ENCODE measurements at places on chromosomes 3 and 15.

DNA sequence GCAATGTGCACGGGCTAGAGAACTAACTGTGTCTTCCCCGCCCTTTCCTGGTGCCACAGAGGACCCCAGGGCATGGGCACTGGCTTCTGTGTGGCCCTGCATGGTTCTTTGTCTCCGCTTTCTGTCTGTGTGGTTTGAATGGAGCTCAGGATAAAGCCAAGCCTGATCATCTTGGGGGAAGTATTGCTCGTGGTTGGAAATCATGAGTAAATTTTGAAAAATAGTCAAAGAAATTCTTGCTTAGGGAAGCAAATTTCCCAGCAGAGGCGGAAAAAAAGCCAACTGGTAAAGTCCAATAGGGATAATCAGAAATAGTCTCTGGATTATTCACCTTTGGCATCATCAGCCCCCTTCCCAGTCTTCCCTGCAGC, 55.4 kb downstream of the MAGEF1 start:
- DNase-seq: no peak

DNA sequence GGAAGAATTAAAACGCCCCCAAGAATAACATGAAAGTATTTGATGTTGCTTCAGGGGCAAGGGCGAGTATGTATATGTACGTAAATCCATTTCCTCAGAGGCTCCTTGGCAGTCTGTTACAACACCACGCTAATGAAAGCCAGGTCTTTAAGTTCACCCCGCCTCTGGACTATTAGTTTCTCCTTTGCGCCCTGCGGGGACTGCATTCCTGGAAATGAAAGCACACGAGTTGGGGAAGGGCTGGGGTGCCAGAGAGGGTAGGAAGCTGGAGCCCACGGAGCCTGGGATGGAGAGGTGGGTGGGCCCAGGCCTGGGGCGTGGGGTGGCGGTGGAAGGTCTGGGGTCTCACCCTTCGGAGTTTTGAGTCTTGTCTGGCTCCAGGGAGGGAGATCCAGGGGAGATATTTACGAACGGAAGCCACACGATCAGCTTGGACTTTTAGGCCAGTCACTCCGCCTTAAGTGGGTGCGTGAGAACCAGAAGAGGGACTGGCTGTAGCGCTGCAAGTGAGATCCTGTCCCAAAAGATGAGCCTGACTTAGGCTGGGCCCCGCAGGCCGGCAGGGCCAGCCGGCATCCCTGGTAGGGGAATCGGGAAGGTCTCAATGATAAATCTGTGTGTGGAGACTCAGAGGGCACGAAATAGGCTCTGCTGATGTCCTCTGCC, 1.6 kb upstream of the PLCL2 start:
- no peak for DNase-seq

DNA sequence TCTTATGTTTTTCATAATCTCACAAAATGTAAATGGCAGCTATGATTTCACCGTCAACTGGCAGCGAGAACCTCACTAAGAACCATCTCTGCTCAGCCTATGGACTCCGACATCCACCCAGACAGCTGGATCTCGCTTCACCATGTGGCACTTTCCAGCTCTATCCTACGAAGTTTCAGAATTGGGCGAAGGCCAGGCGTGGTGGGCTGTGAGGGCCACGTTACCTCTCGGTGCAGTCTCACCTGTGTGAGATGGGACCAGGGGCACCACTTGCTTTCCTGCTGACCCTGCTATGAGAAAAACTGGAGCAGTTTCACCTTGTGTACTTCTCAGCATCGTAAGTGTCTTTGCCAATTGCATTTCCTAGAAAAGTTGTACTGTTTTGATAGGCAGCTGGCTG, 32.3 kb downstream of the CHDH start:
- no peak for DNase-seq

- no peak for DNase-seq
Observed at GRCh38 chr3:65749066-65749465, 289.7 kb downstream of the MAGI1 start.

GRCh38 chr15:66911131-66911700, 154.2 kb upstream of the SMAD3 start:
- DNase-seq: no peak

DNA sequence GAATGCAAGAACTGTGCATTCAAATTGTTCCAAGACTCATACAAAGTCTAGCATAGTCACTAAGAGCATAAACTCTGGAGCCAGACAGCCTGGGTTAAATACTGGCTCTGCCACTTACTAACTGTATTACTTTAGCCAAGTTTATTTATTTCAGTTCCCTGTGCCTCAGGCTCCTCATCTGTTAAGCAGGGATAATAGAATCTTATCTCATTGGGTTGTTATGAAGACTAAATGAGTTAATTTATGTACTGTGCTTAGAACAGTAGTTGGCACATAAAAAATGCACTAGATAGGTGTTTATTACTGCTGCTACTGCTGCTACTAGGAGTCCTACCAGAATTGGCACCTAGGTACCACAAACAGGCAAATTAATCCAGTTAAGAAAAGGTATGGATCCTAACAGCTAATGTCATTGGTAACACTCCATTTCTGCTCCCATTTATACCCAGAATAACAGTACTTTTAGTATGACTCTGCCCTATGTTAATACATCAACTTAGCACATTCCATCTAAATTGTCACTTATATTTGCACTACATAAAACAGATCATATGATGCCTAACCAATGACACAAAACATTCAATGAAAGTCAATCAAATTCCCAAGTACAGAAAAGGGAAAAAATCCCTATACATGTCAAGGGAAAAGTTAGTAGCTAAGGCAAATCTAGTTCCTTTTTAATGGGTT, 45.7 kb downstream of the GSK3B start:
- DNase-seq: no peak

- DNase-seq: no peak
Observed at GRCh38 chr3:87287011-87287410, 10.6 kb upstream of the POU1F1 start.

DNA sequence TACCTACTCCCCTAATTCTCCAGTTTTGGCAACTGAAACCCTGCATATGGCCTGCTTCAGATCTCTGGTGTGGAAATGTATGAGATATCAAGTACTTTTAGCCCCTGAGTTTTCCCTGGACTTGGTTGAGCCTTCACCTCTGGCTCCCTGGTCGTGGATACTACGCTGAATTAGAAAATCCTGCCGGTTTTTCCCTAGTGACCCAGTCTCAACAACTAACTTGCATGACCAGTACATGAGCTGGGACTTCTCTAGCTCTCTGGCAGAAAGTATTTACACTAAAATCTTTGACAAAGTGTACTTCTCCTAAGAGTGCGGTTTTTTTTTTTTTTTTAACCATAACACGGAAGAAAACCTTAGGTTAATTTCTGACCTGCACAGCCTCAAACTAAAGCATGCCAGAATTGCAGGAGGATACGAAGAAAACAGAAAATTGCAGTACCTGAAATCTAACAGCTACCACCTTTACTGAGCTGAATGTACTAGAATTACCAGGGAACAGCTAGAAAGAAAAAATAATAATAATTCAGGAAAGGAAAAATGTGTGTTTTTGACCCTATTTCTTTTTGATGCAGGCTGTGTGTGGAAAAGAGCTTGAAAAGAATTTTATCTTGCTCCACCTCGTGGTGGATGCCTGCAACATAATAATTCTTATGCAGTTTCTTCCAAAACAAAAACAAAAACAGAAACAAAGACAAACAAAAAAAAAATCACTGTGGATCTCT, 165.6 kb downstream of the GMNC start:
- no peak for DNase-seq
